ENCODE measurements at places on chromosomes 1 and 21. TPM values are rescaled to one million over a fixed set of nuclear protein-coding genes. Genes with fewer than 3 reads are reported as not detected.

CHI3L1 gene
- polyA plus RNA-seq = 13.6 TPM

PCSK9 gene
- 1.7 TPM for polyA plus RNA-seq

MRAP gene
- polyA plus RNA-seq = not detected

- no peak for DNase-seq
Observed at GRCh38 chr1:77506771-77507170, 175.7 kb downstream of the ZZZ3 start.

DNA sequence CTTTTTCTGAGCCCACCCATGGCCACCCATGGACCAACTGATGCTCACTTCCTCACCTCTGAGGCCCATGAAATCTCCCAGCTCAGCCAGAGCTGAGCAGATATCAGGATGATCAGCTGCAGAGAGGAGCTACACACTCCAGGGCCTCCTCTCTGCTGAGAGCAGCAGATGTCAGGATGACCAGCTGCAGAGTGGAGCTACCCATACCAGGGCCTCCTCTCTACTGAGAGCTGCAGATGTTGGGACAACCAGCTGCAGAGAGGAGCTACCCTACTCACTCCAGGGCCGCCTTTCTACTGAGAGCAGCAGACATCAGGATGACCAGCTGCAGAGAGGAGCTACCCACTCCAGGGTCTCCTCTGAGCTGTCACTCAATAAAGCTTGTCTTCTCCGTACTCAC, 71.4 kb upstream of the LPGAT1 start:
- no peak for DNase-seq

- no peak for DNase-seq
Observed at GRCh38 chr1:163935738-163936374, 614.1 kb downstream of the NUF2 start.
